ENCODE measurements at places on chromosomes 2 and 18.

GRCh38 chr2:68222287-68222686, 30.0 kb downstream of the PPP3R1 start:
- DNase-seq, result no peak

DNA sequence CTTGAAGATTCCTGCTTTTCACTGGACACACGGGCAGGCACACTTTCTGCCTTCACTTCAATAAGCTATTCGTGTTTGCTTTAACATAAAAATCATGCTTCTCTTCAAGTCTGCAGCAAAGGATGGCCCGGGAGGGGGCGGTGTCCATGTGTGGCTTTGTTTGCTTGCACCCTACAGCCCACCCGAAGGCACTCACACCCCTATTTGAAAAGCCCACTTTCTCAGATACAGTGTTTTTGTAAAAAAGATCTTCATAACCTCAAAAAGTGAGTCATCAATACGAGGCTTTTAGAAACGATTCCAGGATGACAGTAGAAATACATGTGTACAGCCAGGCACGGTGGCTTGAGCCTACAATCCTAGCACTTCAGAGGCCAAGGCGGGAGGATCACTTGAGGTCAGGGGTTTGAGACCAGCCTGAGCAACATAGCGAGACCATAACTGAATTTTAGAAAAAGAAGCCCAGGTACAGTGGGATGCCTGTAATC, 36.5 kb upstream of the HPCAL1 start:
- no peak for DNase-seq

DNA sequence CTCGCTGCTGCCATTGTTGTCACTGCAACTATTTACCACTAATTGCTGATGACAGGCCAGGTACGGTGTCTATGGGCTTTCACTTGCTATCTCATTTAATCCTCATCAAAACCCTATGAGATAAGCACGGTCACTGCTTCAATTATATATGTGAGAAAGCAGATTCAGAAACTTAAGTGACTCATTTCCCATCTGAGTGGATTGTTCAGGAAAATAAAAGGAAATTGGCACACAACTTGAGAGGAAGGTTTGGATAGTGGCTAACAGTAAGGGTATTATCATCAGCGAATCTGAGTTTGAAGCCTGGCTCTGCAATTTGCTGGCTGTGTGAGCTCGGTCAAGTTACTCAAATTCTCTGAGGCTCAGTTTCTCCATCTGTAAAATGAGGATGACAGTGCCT, 196.0 kb downstream of the KCNS3 start:
- no peak for DNase-seq

DNA sequence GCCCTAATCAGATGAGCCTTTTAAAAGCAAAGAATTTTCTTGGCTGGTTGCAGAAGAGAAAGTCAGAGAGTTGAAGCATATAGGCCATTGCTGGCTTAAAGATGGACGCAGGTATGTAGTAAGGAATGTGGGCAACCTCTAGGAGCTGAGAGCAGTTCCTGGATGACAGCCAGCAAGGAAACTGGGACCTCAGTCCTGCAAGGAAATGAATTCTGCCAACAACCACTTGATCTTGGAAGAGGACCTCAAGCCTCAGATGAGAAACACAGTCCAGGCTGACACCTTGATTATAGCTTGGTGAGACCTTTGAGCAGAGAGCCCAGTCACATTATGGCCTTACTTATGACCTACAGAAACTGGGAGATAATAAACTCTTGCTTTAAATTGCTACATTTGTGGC, 15.7 kb downstream of the PHOSPHO2 start:
- DNase-seq, result no peak

DNA sequence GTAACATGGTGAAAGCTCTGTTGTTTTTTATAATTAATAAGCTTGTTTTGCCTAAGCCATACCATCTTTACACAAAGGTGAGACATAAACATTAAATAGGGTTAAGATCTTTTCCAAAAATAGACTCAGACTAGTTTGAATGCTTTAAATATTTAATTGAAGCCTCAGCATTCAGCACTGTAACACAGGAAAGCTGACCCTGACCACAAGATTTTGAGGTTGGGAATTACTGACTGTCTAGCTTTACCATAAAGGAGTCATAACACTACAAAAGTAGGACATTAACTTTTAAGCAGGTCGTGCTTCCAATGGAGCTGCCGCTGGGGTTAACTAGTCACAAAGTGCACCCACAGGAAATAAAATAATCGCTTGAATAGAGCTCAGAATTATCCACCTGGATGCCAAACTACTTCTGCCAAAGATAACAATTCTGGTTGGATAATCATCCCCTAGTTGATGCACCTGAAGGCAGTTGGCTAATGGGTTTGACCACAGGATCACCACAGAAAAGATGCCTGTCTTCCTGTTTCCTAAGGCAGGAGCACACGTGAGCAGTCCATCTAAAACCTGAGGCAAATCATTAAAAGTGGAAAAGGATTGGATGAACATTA, 106.2 kb downstream of the COBLL1 start:
- no peak for DNase-seq

- DNase-seq, result no peak
These were observed 169.5 kb downstream of the HRH4 start for GRCh38 chr18:24629921-24630320.

DNA sequence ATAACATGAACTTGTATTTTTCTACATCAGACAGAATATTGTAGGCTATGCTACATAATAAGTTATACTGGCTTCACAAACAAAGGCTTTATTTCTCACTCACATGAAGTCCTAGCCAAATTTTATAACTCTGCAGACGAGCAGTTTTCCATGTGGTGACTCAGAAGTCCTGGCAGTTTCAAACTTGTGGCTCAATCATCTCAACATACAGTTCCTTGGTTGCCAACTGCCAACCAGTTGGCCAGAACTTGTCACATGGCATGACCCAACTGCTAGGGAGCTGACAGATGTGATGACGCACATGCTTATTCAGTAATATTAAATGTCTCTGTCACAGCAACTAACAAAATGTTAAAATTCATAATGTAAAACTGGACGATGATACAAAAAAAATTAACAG, 63.8 kb upstream of the ZC3H15 start:
- DNase-seq, result no peak

GRCh38 chr2:6079405-6079804, 387.2 kb downstream of the SOX11 start:
- no peak for DNase-seq

DNA sequence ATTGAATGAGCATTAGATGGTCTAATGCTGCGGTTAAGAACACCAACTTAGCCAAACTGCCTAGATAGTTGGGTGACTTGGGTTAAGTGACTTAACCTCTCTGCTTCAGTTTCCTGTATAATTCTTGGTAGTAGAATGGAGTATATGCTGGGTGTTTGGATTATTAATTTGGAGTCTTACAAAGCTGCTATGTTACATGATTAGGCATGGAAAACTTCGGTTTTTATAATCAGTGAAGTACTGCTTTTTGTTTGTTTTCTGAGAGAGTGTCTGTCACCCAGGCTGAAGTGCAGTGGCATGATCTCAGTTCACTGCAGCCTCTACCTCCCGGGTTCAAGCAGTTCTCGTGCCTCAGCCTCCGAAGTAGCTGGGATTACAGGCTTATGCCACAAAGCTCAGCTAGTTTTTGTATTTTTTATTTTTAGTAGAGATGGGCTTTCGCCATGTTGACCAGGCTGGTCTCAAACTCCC, 4.5 kb downstream of the RPL37A start:
- DNase-seq, result no peak

GRCh38 chr18:56841836-56842235, 190.7 kb downstream of the WDR7 start:
- no peak for DNase-seq

- DNase-seq, result no peak
These were observed 398.4 kb upstream of the CHST9 start for GRCh38 chr18:27583466-27583865.

DNA sequence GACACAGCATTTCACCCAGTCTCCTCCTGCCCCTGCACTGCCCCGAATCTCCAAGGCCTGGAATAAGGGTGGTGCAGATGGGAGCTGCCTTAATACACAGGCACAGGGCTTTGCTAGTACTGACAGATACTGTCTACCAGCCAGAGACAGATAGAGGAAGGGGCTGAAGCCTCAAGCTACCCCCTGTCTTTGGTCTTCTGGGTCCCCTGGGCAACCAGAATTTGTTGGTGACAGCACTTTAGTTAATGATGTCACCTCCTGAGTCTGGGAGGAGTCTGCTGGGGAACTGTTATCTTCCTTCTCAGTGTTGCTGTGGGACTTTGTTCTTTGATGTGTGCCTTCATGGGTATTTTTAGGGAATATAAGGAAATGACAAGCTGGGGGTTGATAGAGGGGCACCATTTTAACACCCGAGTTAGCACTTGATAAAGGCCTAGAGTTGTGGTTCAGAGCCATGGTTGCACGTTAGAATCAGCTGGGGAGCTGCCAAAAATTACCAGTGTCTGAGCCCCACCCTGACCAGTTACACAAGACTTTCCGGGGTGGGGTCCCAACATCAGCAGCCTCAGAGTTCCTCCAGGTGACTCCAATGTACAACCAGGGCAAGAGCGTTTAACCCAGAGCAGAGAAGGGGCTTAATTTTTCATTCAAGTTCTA, 136.8 kb downstream of the SMAD7 start:
- no peak for DNase-seq

DNA sequence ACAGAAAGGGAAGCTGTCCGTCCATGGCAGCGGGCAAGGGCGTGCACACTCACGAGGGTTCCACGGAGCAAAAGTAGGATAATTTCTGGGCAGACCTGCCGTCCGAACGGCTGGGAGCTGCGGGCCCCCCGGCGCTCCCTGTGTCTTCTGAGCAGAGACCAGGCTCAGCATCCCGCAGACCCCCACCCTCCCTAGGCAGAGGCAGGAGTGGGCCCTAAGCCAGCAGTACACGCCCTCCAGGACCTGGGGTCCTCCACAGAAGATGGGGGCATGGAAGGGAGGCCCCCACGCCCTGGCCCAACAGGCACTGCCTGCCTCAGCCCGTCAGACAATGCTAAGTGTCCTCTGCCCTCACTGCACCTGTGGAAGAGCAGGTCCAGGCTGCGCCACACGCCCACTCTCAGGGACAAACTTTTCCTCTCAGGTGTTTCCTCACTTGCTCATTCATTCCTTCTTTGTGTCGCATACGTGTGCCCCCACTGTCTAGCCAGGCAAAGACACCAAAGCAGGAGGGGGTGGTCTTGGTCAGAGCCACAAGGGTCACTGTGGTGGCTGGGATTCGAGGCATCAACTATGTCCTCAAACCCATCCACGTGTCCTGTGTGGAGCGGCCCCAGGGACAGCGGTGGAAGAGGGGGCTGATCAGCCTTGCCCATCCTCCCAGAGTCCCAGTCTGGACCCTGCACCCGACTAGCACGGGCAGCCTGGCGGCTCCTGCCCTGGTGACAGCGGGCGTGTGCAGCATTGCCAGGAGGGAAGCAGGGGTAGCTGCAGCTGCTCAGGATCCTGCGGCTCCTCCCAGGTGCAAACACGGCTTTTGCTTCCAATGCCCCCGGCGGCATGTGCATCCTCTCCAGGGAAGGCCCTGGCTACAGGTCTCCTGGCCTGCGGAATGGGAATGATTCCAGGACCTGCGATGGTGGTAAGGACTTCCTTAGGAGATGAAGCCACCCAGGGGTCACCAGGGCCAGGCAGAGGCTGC, 2.4 kb upstream of the GPC1 start:
- no peak for DNase-seq

GRCh38 chr2:64609227-64609941, 44.3 kb downstream of the SERTAD2 start:
- DNase-seq, result peak; percentile 32

DNA sequence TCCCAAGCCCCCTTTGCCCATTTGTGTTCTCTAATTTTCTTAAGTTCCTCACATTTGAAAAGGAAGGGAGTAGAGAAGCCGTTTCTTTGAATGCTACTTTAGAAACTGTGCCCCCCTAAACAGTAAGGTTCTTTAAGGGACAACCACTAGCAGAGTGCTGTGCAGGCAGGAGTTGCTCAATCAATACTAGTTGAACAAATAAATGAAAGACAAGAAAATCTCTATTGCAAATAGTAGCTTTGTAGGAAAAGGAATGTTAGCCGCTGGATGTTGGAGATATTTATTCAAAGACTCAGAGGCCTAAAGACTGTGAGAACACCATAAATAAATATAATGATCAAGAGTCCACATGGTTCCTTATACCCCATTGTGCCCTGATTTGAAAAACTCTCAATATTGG, 119.8 kb upstream of the SMAD7 start:
- no peak for DNase-seq

GRCh38 chr2:191618786-191619185, 59.1 kb upstream of the NABP1 start:
- no peak for DNase-seq

DNA sequence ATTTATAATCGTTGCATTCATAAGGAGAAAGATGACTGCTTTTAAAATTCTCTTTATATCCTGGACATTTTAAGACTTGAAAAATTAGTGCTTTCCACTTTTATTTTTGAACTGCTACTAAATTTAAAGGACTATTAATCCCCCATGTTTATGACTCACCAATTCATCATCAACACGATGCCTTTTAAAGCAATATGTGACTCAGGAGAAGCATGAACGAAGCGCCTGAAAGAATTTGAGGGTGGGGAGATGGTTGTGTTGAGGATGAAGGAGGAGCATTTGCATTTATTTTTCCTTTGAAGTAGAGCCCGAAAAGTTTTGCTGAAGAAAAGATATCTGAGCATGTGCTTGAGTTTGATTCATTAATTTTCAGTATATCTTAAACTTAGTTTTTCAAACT, 192.2 kb upstream of the LRRTM1 start:
- DNase-seq, result no peak

DNA sequence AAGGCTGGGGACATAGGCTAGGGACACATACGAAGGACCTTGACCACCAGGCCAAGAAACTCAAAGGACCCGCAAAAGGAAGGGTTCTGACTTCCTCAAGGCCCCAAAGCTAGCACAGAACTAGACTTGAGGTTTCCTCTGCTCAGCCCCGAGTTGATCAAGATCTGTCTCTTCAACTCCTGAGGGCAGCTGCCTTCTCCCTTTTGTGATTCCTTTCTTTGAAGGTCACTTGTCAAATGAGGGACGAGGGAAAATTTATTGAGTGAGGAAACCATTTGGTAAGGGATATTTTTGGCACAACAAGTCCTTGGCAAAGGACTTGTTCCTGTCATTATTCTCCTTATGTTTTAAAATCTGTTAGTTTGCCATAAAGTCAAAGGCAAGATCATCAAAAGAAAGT, 12.3 kb upstream of the ROCK2 start:
- no peak for DNase-seq

GRCh38 chr18:9032519-9032918, 70.0 kb upstream of the NDUFV2 start:
- no peak for DNase-seq

DNA sequence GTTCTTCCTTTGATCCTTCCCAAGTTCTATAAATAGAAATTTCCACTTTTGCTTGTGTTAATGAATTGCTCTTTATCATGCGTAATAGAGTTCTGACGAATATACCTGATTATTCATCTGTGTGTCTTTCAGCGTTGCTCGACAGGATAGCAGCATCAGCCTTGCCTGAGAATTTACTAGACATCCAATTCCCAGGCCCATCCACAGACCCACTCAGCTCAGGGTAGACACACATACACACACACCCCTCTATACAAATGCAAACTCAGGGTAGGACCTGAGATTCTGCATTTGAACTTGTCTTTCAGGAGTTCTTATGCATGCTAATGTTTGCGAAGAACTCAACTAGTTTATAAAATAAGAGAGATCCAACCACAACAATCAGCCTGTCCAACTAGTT, 343.4 kb upstream of the GYPC start:
- DNase-seq, result no peak
